ENCODE measurements at places on chromosomes 5 and 9. TPM values are rescaled to one million over a fixed set of nuclear protein-coding genes. Genes with fewer than 3 reads are reported as not detected.

NAIP gene
- 0.39 TPM for total RNA-seq

PCA3 gene
- total RNA-seq: not detected

HRH2 gene
- 0.51 TPM for total RNA-seq

BHMT2 gene
- not detected for total RNA-seq

ABO gene
- not detected for total RNA-seq

CCDC112 gene
- total RNA-seq: 12.9 TPM

TAF11L10 gene
- total RNA-seq: not detected

PCDHA11 gene
- 0.08 TPM for total RNA-seq

IRX1 gene
- total RNA-seq: not detected

CD180 gene
- not detected for total RNA-seq

OLFM1 gene
- total RNA-seq: 8.5 TPM

PRDM9 gene
- not detected for total RNA-seq

ZNF366 gene
- not detected for total RNA-seq

ANKRD18B gene
- 6.7 TPM for total RNA-seq

PRSS3 gene
- 12.6 TPM for total RNA-seq

PCDHGA3 gene
- not detected for total RNA-seq

Measured in A549 treated with Mapracorat at 1 μM for 4 hours (cell line).